ENCODE measurements at places on chromosomes 3 and 15. TPM values are rescaled to one million over a fixed set of nuclear protein-coding genes. Genes with fewer than 3 reads are reported as not detected.

- DNase-seq: peak; percentile 66
Observed at GRCh38 chr3:11306817-11307589, 34.8 kb downstream of the ATG7 start.

DNA sequence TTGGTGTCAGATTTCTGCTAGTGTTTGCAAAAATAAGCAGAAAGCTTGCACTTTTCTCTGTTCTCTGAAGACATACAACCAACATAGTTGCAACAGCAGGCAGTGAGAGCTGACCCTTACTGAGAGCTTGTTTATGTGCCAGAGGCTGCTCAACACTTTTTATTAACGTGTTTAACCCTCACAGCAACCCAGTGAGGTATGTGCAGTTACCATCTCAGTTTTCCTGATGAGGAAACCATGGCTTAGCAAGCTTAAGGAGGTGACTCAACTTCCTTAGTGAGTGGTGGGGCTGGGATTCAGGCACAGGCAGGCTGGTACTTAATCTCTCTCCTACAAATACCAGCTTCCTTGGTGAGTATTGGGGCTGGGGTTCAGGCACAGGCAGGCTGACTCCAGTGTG lies 158.1 kb upstream of the CTDSPL start:
- no peak for DNase-seq

EBLN2 gene
- 10.2 TPM for total RNA-seq

TUSC7 gene
- total RNA-seq: not detected

EFCAB12 gene
- total RNA-seq: 1.2 TPM

ARRDC4 gene
- total RNA-seq: 81.7 TPM

Measured in thyroid gland (tissue), 4 donors.